ENCODE measurements at places on chromosomes 4 and X.

DNA sequence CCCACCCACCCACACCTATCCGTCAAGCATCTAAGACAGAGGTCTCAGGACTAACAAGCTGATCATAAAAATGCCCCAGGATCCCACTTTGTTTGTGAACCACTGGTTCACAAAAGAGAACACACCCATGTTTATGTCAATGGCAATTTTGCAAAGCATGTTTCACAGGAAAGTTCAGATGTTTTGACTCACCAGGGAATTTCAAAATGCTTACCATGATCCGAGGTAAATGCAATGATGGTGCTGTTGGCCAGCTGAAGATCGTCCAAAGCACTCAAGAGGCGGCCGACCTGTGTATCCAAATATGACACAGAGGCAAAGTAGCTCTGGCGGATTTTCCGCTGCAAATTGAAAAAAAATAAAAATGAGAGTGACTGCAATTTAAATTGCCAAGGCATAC lies 15.0 kb downstream of the IDS start:
- no peak for DNase-seq

GRCh38 chr4:59484944-59485343 lies 1715.2 kb upstream of the ADGRL3 start:
- DNase-seq, result no peak

GRCh38 chr4:88843067-88843685 lies 145.5 kb upstream of the NAP1L5 start:
- no peak for DNase-seq

GRCh38 chr4:27490315-27490714 lies 629.7 kb downstream of the STIM2 start:
- no peak for DNase-seq

- no peak for DNase-seq
These were observed 104.6 kb downstream of the PHEX start for GRCh38 chrX:22136711-22137110.

DNA sequence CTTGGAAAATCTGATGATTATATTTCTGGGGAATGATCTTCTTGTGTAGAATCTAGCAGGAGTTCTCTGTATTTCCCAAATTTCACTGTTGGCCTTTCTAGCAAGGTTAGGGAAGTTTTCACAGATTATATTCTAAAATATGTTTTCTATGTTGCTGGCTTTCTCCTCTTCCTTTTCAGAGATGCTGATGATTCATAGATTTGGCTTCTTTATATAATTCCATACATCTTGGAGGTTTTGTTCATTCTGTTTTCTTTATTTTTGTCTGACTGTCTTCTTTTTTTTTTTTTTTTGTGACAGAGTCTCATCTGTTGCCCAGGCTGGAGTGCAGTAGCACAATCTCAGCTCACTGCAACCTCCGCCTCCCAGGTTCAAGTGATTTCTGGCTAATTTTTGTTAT lies 957.9 kb upstream of the SLIT2 start:
- DNase-seq, result no peak

GRCh38 chr4:83851261-83852084 lies 315.6 kb downstream of the GPAT3 start:
- no peak for DNase-seq

DNA sequence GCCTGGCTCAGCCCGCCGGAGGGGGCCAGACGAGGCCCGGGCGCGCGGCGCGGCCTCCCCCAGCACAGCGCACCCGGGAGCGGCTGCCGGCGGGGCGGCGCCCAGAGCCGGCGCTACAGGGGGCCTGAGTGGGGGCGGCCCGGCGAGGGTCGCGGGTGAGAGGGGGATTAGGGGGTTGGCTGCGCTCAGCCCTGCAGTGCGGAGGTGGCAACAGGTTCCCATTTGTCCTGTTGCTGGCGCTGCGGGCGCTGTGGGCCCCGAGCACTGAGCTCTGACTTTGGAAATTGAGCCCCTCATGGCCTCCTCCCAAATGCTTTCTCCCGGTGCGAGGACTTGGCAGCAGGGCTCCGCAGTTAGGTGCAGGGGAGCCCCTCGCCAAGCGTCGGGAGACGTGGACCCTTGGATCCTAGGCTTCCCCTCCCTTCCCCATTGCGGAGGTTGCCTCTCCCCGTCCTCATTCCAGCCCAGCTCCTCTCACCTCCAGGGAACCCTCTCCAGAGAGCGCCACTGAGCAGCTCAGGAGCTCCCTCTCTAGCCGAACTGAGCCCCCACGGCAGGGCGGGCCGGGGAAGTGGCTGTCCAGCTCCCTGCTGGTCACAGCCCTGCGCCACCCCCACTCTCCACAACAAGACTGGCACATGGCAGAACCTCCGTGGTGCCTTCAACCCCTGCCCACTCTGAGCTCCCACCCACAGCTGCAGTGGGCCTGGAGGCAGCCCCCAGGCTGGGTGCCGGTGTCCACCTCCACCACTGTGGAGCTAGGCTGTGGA lies 2.5 kb upstream of the DUSP9 start:
- DNase-seq, result no peak

DNA sequence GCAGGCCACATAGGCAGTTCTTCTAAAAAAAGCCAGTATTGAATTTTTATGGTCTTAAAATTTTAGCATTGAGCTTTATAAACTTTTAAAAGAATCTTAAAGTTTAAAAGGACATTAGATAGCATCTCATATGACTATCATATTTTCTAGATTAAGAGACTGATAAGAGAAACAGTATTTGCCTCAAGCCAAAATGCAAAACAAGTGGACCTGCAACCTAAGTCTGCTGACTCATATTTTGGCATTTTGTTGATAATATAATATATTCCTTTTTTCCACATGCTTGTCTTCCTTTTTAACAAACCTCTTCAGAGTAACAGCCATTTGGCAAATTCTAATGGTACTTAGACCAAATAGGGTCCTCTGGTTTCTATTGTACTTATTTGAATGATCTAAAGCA lies 328.5 kb upstream of the GALNTL6 start:
- DNase-seq, result no peak

- no peak for DNase-seq
These were observed 2.7 kb downstream of the SLC38A5 start for GRCh38 chrX:48467281-48467761.

DNA sequence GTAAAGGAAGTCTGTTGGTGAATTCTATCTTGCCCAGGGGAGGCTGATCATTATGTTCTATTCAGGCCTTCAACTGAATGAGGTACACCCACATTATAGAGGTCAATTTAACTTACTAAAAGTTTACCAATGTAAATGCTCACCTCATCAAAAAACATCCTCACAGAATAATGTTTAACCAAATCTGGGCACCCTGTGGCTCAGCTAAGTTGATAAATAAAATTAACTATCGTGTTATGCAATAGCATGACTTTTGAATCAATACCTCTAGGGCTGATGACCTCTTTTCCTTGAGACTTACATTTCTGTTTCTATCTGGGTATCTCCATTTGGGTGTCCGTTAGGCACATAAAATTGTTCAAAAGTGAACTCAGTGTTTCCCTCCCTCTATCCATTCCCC lies 203.1 kb downstream of the TEX13C start:
- DNase-seq, result no peak

DNA sequence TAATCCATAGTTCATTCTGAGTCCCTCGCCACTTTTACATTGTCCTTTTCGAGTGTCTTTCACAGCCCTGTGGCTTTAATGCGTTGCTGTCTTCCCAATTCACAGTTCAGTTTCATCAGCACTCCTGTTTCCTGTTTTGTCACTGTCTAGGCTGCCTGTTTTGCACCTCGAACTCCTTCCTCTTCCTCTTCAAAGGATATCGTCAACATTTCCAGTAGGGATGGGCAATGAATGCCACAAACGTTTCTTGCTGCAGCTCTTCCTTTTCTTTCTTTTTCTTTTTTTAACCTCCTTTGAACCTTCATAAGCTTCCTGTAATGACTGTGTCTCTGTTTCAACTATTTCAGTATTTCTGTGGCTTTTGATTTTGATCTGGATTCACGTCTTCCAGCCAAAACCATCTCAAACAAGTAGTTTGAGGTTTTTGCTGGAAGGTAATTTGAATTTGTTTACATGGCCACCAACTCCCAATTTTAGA lies 105.4 kb downstream of the ANXA3 start:
- DNase-seq, result no peak

- DNase-seq, result no peak
These were observed 41.7 kb downstream of the FGFRL1 start for GRCh38 chr4:1053080-1053661.

- no peak for DNase-seq
These were observed 201.1 kb upstream of the FAT1 start for GRCh38 chr4:186924723-186925122.

GRCh38 chrX:108396188-108396891 lies 41.9 kb downstream of the COL4A6 start:
- DNase-seq, result no peak

DNA sequence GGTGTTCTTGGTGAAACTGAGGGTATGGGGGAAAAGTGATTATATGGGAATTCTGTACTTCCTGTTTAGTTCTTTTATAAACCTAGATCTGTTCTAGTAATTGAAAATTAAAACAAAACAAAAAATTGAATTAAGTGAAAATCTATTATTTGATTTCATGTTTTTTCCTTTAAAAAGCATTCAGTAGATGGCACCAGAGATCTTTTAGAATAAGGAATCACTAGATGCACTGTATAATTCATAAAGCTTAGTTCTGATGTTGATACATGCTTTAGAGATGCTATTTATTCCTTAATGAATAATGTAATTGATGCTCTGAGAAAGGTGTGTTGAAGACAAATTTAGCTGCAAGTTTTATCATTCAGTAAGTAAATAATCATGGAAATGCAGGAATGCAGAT lies 87.3 kb downstream of the LCORL start:
- DNase-seq, result peak; percentile 25

- DNase-seq, result no peak
These were observed 775.4 kb downstream of the STPG2 start for GRCh38 chr4:97367878-97368277.

- DNase-seq, result no peak
These were observed 58.2 kb upstream of the GPRIN3 start for GRCh38 chr4:89365776-89366175.

DNA sequence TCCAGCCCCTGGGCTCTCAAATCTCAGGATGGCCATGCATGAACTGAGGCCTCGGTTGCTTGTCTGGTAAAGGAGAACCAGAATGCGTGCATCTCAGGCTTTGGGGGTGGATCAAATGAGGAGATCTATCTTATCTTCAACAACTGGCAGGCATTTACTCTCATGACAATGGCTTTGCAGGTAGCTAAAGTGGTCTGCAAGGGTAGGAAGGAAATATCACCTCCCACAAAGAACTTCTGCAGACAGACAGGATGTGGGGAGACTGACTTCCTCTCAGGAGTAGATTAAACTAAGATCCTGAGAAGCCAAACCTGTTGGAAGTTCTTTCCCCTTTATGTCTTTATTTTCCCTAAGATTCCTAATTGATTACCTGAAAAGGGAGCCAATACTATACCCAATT lies 7.8 kb downstream of the LDB2 start:
- DNase-seq, result no peak

DNA sequence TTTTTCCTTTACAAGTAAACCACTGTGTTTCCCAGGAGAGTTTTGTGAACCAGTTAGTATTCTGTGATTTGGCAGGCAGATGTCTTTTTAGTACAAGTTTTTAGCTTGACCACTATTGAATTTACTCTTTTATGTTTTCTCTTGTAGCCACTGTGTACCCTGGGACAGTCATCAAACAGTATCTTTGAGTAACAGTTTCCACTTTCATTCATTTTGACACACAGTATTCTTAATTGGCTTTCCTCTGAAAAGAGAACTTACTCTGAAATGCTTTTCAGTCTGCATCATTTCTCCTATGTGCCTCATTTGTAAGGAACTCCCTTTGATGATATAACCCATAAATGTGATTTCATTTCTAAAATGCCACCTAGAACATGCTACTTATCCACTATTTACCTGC lies 476.5 kb downstream of the PDGFC start:
- peak; percentile 57 for DNase-seq

- DNase-seq, result no peak
These were observed 66.6 kb downstream of the TRMT44 start for GRCh38 chr4:8507196-8507570.

DNA sequence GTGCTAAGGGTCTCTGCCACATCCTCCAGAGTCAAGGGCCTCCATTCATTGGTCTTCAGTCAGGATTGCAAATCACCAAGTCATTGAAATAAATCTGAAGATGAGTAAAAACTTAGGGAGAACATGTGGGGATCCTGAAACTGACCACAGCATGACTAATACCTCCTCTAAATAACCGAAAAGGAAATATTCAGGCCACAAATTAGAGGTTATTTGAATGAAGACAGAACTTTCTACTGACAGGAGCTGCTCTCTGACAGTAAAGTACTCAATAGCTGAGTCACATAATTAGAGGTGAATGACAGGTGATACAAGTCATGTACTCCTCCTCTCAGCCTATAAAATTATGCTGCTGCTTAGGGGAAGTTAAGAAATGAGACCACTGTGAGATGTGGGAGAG lies 240.2 kb upstream of the F9 start:
- no peak for DNase-seq

DNA sequence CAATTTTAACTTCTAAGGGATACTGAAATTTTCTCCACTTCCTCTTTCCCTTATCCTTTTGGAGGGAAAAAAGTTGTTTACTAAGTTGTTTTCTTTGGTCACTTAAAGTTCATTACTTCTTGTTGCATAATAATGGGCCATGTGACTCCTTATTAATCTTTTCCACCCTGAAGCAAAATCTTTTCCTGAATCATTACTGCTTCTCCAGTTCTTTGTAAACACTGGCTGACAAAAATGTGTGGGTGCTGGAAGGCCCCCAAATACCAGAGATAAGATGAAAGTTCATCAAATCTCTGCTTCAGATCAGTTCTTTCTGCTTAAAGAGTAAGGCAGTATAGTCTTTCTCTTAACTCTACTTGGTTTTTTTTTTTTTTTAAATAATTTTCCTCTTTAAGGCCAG lies 108.9 kb upstream of the NHS start:
- no peak for DNase-seq

GRCh38 chrX:4830880-4831557 lies 1117.6 kb upstream of the PRKX start:
- DNase-seq, result no peak

- no peak for DNase-seq
These were observed 1.4 kb upstream of the TEC start for GRCh38 chr4:48270951-48271473.

GRCh38 chr4:2991243-2991642 lies 27.9 kb downstream of the GRK4 start:
- no peak for DNase-seq

- no peak for DNase-seq
These were observed 160.1 kb upstream of the NDST3 start for GRCh38 chr4:117874216-117874615.

All from spinal cord (tissue), 10 donors.